ENCODE measurements at places on chromosomes 13 and 19.

- no peaks in the 10 kb centered on the region for H3K36me3 ChIP-seq
- peak; percentile 10 for DNase-seq
- H3K27ac ChIP-seq, result no peak overlapping the region
- H3K4me3 ChIP-seq, result peak overlapping the region; percentile 12
Observed at GRCh38 chr13:111115965-111116521, 933 bp downstream of the ARHGEF7 start.

- H3K4me3 ChIP-seq, result no peak overlapping the region
- no peak for DNase-seq
- no peaks in the 10 kb centered on the region for H3K36me3 ChIP-seq
- no peaks in the 10 kb centered on the region for H3K4me1 ChIP-seq
Observed at GRCh38 chr13:113939944-113940297, 34.0 kb downstream of the C13orf46 start.

DNA sequence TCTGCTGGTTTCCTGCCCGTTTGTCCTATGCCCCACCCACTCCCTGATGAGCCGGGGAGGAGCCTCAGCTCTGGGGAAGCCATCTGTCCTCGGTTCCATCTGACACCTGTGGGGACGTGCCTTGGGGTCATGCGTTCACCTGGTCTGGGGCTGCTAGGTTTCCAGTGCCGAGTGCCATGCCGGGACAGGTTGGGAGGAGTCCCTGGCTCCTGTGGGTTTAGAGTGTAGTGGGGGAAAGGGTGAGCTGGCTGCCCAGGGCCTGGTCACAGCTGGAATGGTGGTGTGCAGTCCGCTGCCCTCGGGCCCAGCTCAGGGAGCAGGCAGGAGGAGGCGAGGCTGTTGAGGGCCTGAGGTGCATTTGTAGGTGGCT lies 2.5 kb downstream of the KDM4B start:
- H3K27me3 ChIP-seq, result no peaks in the 10 kb centered on the region
- DNase-seq, result no peak
- peak overlapping the region; percentile 63 for H3K4me3 ChIP-seq

- no peaks in the 10 kb centered on the region for H3K4me1 ChIP-seq
- no peak overlapping the region for H3K4me3 ChIP-seq
- no peak overlapping the region for H3K27ac ChIP-seq
- DNase-seq, result no peak
- no peaks in the 10 kb centered on the region for H3K27me3 ChIP-seq
Observed at GRCh38 chr13:56528040-56528790, 612.5 kb upstream of the PRR20A start.

GRCh38 chr19:44749994-44750393 lies 1.5 kb downstream of the BCL3 start:
- H3K4me3 ChIP-seq, result peak overlapping the region; percentile 63
- peaks cover 75% of the 10 kb centered on the region for H3K4me1 ChIP-seq
- H3K36me3 ChIP-seq, result peaks cover 16% of the 10 kb centered on the region

- H3K27ac ChIP-seq, result no peak overlapping the region
- DNase-seq, result no peak
- no peaks in the 10 kb centered on the region for H3K36me3 ChIP-seq
- no peaks in the 10 kb centered on the region for H3K27me3 ChIP-seq
- peaks cover 3% of the 10 kb centered on the region for H3K4me1 ChIP-seq
- H3K4me3 ChIP-seq, result no peak overlapping the region
Observed at GRCh38 chr13:77345150-77345780, 18.4 kb upstream of the MYCBP2 start.

DNA sequence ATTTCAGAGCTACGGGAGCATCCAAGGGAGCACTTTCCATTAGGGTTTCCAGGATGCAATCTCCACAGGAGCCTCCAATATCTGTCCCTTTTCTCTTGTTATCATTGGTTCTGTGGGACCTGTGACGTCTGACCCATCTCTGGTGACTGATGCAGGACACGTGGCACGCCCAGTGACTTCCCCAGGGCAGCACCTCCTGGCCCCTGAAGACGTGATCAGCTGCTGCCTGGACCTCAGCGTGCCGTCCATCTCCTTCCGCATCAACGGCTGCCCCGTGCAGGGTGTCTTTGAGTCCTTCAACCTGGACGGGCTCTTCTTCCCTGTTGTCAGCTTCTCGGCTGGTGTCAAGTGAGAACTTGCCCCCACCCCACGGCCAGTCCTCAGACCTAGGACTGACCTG lies 25.5 kb downstream of the RYR1 start:
- no peak overlapping the region for H3K4me3 ChIP-seq
- no peaks in the 10 kb centered on the region for H3K27me3 ChIP-seq
- no peaks in the 10 kb centered on the region for H3K4me1 ChIP-seq
- no peak overlapping the region for H3K27ac ChIP-seq

GRCh38 chr19:30046522-30046921 lies 104.5 kb downstream of the URI1 start:
- H3K27me3 ChIP-seq, result no peaks in the 10 kb centered on the region
- no peak overlapping the region for H3K27ac ChIP-seq
- no peak for DNase-seq
- H3K4me1 ChIP-seq, result no peaks in the 10 kb centered on the region
- H3K4me3 ChIP-seq, result no peak overlapping the region

GRCh38 chr13:94342436-94343242 lies 136.8 kb downstream of the DCT start:
- no peak overlapping the region for H3K27ac ChIP-seq
- DNase-seq, result no peak
- no peaks in the 10 kb centered on the region for H3K36me3 ChIP-seq

DNA sequence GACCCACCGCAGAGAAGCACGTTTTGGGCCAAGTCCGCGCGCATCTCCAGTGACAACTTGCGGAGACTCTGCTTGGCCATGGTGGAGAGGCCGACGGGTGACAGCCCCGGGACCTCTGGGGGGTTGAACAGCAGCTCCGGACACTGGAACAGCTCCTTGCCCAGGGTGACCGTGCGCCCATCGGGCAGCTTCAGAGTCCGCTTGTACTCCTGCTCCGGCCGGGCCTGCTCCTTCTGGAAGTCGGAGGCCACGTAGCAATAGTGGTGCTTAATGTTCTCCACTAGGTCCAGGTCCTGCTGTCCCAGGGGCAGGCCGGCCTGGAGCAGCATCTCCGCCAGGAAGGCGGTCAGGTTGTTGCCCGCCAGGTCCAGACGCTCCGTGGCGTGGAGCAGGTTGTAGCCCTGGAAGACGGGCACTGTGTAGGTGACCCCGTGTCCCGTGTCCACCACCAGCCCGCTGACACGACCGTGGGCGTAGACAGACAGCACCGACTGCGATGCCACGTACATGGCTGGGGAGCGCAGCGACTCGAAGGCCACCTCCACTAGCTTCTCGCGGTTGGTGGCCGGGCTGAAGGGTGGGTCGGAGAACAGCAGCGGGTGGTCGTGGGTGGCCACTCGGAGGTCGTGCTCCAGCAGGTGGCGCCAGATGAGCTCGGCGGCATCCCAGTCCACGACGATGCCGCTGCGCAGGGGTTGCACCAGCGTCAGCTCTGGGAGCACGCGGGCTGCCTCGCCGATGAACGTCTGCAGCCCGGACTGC lies 743 bp downstream of the ACTL9 start:
- H3K27ac ChIP-seq, result no peak overlapping the region
- H3K27me3 ChIP-seq, result no peaks in the 10 kb centered on the region
- H3K36me3 ChIP-seq, result no peaks in the 10 kb centered on the region
- peaks cover 50% of the 10 kb centered on the region for H3K4me1 ChIP-seq

- no peak for DNase-seq
- H3K27me3 ChIP-seq, result no peaks in the 10 kb centered on the region
- no peak within 1 kb of the TSS for H3K4me3 ChIP-seq
Observed at GRCh38 chr19:49763230-49763629, at the start of gene TSKS. Gene TSKS (minus strand): TSS chr19:49763306. CDS start chr19:49763247, 59 bp downstream.

- no peak for DNase-seq
- H3K4me3 ChIP-seq, result no peak overlapping the region
- H3K27me3 ChIP-seq, result no peaks in the 10 kb centered on the region
- H3K4me1 ChIP-seq, result no peaks in the 10 kb centered on the region
Observed at GRCh38 chr13:66927562-66927961, 302.6 kb downstream of the PCDH9 start.

DNA sequence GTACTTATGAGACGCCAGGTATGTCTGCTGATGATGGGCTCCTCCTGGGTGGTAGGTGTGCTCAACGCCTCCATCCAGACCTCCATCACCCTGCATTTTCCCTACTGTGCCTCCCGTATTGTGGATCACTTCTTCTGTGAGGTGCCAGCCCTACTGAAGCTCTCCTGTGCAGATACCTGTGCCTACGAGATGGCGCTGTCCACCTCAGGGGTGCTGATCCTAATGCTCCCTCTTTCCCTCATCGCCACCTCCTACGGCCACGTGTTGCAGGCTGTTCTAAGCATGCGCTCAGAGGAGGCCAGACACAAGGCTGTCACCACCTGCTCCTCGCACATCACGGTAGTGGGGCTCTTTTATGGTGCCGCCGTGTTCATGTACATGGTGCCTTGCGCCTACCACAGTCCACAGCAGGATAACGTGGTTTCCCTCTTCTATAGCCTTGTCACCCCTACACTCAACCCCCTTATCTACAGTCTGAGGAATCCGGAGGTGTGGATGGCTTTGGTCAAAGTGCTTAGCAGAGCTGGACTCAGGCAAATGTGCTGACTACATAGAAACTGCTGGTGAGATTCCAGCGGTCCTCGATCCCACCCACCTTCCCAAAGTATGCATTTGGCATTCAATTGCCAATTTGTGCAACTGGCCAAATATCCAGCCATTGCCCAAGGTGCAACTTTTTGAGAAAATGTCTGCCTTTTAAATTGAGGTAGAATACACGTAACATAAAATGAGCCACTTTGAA lies 10.2 kb downstream of the OR2Z1 start:
- no peak overlapping the region for H3K4me3 ChIP-seq
- no peak for DNase-seq
- H3K27ac ChIP-seq, result no peak overlapping the region
- H3K4me1 ChIP-seq, result no peaks in the 10 kb centered on the region
- H3K36me3 ChIP-seq, result no peaks in the 10 kb centered on the region

- no peaks in the 10 kb centered on the region for H3K36me3 ChIP-seq
- H3K27me3 ChIP-seq, result no peaks in the 10 kb centered on the region
- no peak for DNase-seq
- H3K4me1 ChIP-seq, result peaks cover 13% of the 10 kb centered on the region
- no peak overlapping the region for H3K27ac ChIP-seq
Observed at GRCh38 chr13:100522618-100523309, 65.8 kb downstream of the GGACT start.

GRCh38 chr13:60572003-60572798 lies 175.2 kb downstream of the TDRD3 start:
- H3K36me3 ChIP-seq, result peaks cover 14% of the 10 kb centered on the region
- no peaks in the 10 kb centered on the region for H3K4me1 ChIP-seq
- peak; percentile 0 for DNase-seq

DNA sequence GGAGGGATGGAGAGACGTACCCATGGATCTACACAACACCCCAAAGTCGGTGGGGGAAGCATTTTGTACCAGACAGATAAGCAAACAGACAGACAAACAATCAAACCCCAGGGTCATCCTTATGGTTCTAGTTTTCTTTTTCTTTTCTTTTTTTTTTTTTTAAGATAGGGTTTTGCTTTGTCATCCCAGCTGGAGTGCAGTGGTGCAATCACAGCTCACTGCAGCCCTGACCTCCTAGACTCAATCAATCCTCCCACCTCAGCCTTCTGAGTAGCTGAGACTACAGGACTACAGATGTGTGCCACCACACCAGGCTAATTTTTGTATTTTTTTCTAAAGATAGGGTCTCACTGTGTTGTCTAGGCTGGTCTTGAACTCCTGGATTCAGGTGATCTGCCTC lies 17.9 kb upstream of the FBL start:
- H3K27me3 ChIP-seq, result no peaks in the 10 kb centered on the region
- peaks cover 3% of the 10 kb centered on the region for H3K36me3 ChIP-seq

DNA sequence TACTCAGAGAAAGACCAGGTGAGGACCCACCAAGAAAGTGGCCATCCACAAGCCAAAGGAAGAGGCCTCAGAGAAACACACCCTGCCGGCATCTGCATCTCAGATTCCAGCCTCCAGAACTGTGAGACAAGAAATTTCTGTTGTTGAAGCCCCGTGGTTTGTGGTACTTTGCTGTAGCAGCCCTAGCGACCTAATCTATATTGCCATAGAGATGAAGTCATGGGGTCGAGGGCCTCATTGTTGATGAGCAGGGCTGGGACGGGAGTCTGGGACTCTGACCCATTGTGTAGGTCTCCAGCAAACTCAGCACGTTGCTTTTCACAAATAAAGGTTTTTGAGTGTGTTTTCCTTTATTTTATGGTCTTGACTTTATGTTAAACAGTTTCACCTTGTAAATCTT lies 174.9 kb downstream of the TNFSF13B start:
- no peak overlapping the region for H3K4me3 ChIP-seq
- no peak overlapping the region for H3K27ac ChIP-seq
- H3K27me3 ChIP-seq, result no peaks in the 10 kb centered on the region

DNA sequence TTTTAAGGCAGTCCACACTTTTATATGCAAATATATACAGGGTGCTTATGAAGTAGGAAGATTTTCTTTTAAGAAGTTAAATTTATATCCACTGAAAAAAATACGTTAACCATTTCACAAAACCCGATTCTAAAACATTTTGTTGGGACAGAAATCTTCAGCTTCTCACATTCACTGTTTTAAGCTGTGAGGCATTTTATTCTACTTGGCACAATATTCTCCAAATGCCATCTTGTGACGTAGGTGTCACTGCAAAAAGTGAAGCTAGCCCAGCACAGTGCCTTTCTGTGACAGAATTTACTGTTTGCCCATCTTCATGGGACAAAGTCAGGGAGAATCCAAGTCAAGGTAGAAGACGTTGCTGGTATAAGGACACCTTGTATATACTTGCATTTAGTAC lies 94.5 kb upstream of the SLC15A1 start:
- H3K4me3 ChIP-seq, result no peak overlapping the region
- H3K27me3 ChIP-seq, result no peaks in the 10 kb centered on the region
- no peaks in the 10 kb centered on the region for H3K4me1 ChIP-seq
- H3K36me3 ChIP-seq, result peaks cover 51% of the 10 kb centered on the region
- H3K27ac ChIP-seq, result no peak overlapping the region
- no peak for DNase-seq

- no peaks in the 10 kb centered on the region for H3K27me3 ChIP-seq
- H3K4me1 ChIP-seq, result no peaks in the 10 kb centered on the region
- no peaks in the 10 kb centered on the region for H3K36me3 ChIP-seq
- DNase-seq, result no peak
Observed at GRCh38 chr13:48773531-48774275, 120.0 kb downstream of the CYSLTR2 start.

- no peaks in the 10 kb centered on the region for H3K27me3 ChIP-seq
- no peaks in the 10 kb centered on the region for H3K4me1 ChIP-seq
- no peaks in the 10 kb centered on the region for H3K36me3 ChIP-seq
- H3K4me3 ChIP-seq, result no peak overlapping the region
Observed at GRCh38 chr19:30146346-30146745, 204.3 kb downstream of the URI1 start.

- H3K4me1 ChIP-seq, result no peaks in the 10 kb centered on the region
- H3K27me3 ChIP-seq, result no peaks in the 10 kb centered on the region
- no peak overlapping the region for H3K4me3 ChIP-seq
- H3K27ac ChIP-seq, result no peak overlapping the region
Observed at GRCh38 chr19:33208371-33208895, 14.3 kb downstream of the LRP3 start.

GRCh38 chr13:54511366-54511765 lies 1482.8 kb downstream of the OLFM4 start:
- no peak overlapping the region for H3K4me3 ChIP-seq
- no peaks in the 10 kb centered on the region for H3K27me3 ChIP-seq
- H3K36me3 ChIP-seq, result no peaks in the 10 kb centered on the region
- H3K27ac ChIP-seq, result no peak overlapping the region

- H3K4me3 ChIP-seq, result peak overlapping the region; percentile 2
- H3K27ac ChIP-seq, result no peak overlapping the region
- peaks cover 22% of the 10 kb centered on the region for H3K4me1 ChIP-seq
- no peak for DNase-seq
- H3K27me3 ChIP-seq, result peaks cover 79% of the 10 kb centered on the region
- no peaks in the 10 kb centered on the region for H3K36me3 ChIP-seq
Observed at GRCh38 chr19:35845215-35846037, 6.9 kb downstream of the NPHS1 start.

GRCh38 chr13:72025836-72026235 lies 158.8 kb upstream of the DACH1 start:
- no peaks in the 10 kb centered on the region for H3K4me1 ChIP-seq
- DNase-seq, result no peak
- no peak overlapping the region for H3K4me3 ChIP-seq
- no peak overlapping the region for H3K27ac ChIP-seq
- no peaks in the 10 kb centered on the region for H3K27me3 ChIP-seq

All from CD4-positive, alpha-beta T cell (primary cell).